Colonic mucosa (tissue), 4 donors: ENCODE measurements at places on chromosomes 16 and 17. TPM values are rescaled to one million over a fixed set of nuclear protein-coding genes. Genes with fewer than 3 reads are reported as not detected.

Gene NUBP2
- total RNA-seq, result 30.0 TPM

DNA sequence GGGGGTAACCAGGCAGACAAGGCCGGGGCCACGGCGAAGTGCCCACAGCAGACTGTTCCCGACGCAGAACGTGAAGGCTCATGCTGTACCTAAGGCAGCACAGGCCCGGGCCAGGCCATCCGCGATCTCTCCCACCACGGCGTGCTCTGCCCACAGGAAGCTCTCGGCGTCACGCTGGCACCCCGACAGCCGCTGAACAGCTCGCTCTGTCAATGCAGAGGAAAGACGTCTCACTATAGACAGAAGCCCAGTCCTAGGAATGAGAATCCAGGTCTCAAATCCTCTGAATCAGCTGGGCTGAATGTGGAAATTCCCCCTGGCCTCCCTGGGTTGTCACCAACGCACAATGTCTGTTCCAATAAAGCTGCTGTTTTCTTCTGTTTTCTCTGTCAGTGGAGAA lies 21.4 kb downstream of the SERPINF1 start:
- DNase-seq, result no peak

Gene TAT
- total RNA-seq, result 0.64 TPM

- no peak for DNase-seq
Observed at GRCh38 chr17:31373150-31374093, 18.1 kb upstream of the RAB11FIP4 start.
